ENCODE measurements at places on chromosomes 16 and 17.

GRCh38 chr16:66717776-66718175 is 21.2 kb upstream of the CMTM4 start:
- no peak for DNase-seq

DNA sequence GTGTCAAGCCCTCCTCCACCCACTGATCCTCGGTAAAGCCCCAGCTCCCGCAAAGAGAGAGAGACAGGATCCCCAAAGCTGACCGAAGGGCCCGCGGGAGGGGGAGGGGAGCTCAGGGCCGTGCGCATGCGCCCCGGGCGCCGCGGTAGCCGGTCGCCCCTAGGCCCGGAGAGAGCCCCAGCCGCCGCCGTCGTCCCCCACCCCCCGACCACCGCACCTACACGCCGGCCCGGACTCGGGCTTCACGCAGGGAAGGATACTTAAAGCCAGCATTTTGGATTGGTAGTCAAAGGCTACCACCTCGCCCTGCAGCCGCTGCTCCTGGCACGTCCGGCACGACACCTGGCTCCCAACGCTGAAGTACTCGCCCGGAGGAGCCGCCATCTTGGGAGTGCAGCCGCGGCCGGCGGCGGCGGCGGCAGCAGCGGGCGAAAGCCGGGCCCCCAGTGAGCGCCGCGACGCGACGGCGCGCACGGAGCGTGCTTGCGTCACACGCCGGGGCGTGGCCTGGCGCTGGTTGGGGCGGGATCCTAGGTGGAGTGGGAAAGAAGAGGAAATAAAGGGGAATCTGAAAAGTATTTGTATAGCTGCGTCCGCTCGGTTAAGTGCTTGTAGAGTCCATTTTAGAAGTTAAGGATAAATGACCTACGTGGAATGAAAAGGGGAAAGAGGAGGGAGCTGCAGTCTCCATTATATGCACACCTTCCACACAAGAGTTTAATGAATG is at the start of gene LSM12:
Gene LSM12 (minus strand): TSS at position 468 of the 727 bp plus-strand sequence. CDS start 84 bp downstream, at position 384.
- DNase-seq, result peak; percentile 90

DNA sequence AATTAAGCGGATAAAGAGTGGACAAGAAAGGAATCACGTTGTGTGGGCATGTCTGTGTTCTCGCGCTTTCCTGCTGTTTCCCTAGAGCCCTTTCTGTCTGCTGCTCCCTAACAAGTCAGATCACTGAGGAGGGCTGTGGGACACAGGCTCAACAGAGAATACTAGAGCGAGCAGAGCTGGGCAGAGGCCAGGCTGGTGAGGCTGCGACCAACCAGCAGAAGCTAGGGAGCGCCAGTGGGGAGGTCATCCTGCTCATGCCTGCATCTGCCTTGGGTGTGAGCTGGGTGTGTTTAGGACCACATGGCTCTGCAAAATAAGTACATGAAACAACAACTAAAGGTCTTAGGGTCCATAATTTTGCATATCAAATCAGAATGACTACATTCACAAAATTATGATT is 11.5 kb upstream of the FOXJ1 start:
- no peak for DNase-seq

DNA sequence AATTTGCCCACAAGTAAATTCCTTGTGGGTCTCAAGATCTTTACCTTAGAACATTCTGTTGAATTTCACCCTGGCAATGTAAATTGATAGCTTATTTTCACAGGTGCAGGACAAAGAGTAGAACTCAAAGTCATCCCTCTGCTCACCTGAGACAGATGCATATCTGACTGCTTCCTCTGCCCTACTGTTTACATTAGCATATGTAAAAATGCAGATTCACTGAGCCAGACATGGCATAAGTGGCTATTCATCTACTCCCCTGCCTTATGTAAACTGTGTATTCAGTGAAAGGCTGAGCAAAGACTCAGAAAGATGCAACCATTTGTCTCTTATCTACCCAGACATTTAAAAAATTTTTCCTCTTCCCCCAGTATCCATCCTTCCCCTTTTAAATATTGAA is 22.3 kb upstream of the MILR1 start:
- DNase-seq, result no peak

DNA sequence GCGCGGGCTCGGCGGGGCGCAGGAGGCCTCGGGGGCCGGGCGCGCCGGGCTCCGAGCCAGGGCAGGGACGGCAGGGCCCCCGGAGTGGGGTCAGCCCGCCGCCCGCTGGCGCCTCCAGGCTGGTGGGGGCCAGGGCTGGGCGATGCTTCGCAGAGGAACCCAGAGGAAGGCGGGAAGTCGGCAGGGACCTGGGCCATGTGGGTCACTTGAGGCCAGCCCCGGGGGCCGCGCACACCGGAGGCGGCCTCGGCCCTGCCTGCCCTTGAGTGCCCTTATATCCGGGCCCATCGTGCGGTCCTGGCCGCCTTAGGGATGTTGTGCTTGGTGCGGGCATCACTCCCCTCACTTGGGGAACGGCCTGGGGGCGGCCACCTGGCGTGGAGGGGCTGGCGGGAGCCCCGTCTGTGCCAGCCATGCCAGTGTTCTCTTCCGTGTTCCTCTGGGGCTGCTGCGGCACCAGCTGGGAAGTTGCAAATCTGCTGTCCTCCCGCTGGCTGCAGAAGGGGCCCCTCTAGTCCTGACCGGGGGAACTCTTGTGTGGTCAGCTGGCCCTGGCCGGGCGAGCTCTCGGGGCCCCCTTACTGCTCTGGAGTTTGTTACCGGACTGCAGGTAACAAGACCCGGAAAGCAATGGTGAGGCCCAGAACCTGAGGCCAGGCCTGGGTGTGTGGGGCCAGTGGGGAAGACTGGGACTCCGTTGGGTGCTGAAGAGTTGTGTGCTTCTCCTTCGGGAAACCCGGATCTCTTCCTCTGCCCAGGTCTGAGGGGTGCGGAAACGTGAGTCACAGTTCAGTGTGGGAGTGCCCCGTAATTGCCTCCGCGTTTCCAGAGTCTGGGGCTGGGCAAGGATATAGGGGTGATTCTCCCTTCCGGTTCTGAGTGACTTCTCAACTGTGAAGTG is 849 bp downstream of the CAPN15 start:
- no peak for DNase-seq
